Stimulated activated CD4-positive, alpha-beta T cell treated with anti-CD3 and anti-CD28 coated beads, Interleukin-2, amount 100 ng/mL, for 4 hours (primary cell): ENCODE measurements at places on chromosomes 4 and X.

GRCh38 chrX:33840176-33840575 lies 291.9 kb downstream of the FAM47A start:
- no peak for DNase-seq

DNA sequence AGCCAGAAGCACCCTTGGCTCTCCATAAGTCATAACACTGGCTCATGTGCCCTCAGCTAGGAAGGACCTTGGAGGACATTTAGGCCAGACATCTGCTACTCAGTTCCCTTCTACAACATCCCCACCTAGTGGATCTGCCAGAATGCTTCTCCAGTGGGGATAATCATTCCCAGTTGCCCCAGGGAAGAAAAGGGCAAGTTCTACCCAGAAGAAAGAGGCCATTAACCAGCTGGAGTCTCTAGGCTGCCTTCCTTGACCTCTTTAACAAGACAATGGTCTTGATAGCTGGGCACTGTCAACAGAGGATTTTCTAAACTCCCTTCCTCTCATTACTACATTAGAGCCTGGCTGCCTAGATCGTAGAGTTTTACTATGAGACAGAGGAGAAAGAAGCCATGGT lies 42.0 kb downstream of the LGI2 start:
- DNase-seq: no peak

GRCh38 chr4:175412161-175412560 lies 399.9 kb downstream of the GPM6A start:
- no peak for DNase-seq

DNA sequence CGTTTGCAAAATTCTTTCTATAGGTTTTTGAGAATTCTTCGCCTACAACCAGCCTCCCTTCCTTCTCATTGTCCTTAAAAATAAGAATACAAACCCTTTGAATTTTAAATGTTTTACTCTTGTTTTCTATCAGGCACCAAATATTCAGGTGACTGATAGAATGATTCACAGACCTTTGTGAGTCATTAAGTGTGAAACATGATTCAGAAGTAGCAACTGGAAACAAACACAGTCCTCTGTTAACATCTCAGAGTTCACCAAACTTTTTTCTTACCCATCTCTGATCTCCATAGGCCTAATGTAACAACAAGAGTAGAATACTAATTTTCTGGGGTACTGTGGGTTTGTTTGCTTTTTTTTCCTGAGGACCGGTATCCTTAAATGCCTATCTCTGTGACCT lies 63.4 kb upstream of the MAB21L2 start:
- DNase-seq: no peak

GRCh38 chrX:40140706-40141499 lies 43.1 kb upstream of the BCOR start:
- no peak for DNase-seq

DNA sequence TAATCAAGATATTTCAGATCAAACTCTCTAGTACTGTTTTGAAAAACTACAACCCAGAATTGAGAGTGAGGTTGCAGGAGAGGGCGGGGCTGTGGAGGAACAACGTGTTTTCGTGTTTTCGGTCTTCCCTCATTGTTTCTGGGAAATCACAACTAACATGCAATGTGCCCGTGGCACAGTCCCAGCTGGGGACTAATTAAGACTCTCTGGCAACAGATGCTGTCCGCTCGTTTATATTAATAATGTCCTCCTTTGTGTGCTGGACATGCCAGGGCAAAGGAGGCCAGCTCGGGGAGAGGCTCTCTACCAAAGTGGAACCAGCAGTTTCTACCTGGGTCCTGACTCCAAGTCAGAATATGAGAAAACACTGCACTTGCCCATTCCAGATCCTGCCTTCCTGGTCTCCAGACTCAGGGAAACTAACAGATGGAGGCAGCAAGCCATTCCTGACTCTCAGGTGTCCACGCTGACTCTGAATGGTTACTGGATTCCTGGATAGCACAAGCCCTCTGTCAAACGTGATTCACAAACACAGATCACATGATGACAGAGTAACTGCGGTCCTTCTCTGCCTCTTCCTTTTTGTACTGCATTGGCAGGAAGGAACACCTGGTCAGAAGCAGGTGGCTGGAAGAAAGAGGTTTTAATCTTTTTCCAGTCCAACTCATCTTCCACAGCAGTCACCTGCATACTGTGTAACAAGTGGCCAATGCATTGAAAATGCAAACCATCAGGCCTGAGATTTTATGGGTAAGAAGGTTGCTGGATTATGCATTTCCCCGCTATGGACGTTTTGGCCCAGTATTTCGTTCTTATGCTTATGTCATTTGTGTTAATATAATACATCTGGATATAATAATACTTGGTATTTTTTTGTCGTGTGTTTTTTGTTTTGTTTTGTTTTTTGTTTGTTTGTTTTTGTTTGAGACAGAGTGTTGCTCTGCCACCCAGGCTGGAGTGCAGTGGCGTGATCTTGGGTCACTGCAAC lies 65.0 kb downstream of the COQ2 start:
- DNase-seq: peak; percentile 64

GRCh38 chr4:86921608-86922252 lies 13.1 kb upstream of the AFF1 start:
- DNase-seq: no peak

GRCh38 chr4:183426507-183426906 lies 17.9 kb upstream of the CDKN2AIP start:
- DNase-seq: no peak

DNA sequence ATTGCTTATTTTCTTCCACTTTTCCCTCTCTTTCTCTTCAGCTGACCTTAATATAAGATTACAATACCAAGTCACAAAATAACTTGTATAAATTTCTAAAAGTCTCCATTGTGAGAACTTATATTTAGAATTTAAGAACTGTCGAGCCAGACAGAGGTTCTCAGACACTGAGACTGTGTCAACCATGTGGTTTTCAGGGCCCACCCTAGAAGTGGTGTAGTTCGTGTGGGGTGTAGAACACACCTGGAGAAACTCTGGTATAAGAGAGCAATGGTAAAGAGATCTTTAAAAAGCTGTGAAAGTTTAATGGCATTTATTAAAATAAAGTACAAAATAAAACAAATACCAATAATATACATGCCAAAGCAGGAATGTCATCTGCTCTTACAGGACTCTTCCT lies 19.7 kb downstream of the CPEB2 start:
- no peak for DNase-seq

DNA sequence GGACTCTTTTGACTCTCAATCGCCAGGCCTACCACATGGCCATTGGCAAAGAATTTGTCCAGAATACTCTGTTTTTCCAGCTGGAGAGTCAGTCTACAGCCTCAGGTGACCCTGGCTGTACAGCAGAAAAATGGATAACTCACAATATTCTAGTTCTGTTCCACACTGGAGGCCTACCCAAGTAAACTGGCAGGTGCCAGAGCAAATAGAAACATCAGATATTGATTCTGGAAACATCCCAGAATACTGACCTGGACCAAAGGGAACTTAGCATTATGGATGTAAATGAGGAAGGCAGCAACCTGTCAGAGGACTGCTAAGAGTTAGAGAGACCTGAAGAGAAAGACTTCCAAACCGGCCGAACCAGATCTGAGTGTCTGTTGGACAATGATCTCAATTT lies 147.9 kb upstream of the SMAD1 start:
- no peak for DNase-seq

DNA sequence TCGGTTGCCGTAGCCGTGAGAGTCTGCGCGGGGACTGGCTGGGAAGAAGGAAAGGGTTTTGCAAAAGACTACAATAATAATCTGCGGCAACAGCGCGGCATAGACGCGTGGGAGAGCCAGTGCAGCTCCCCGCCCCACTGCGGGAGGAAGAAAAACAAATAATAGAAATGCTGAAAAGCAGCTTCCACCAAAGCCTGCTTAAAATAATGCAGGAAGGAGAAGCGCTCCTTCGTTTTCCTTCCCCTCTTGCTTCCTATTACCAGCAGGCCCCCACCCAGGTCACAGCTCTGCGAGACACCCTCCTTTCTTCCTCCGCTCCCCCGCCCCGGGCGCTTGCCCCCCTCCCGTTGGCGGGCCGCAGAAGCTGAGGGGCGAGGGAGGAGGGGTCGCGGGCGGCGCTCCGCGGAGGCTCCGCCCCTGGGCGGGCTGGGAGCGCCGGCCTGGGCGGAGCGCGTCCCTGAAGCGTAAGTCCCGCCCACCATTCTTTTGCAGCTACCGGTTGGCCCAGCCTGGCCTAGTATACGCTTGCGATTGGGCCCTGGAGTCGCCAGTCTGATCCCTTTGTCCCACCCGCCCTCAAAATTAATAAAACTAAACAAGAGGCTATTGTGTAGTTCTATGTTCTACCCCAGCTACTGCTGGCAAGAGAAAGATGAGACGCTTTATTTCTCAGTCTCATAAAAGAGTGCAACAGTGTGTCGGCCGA lies 636 bp upstream of the AMOT start:
- peak; percentile 64 for DNase-seq

- DNase-seq: no peak
Measured at GRCh38 chr4:126174627-126175026, 859.9 kb downstream of the FAT4 start.
